Left ventricle myocardium superior (tissue), 1 donor: ENCODE measurements at places on chromosomes 3 and 15.

- peak; percentile 79 for DNase-seq
Observed at GRCh38 chr15:100234158-100235029, 107.4 kb downstream of the ADAMTS17 start.

DNA sequence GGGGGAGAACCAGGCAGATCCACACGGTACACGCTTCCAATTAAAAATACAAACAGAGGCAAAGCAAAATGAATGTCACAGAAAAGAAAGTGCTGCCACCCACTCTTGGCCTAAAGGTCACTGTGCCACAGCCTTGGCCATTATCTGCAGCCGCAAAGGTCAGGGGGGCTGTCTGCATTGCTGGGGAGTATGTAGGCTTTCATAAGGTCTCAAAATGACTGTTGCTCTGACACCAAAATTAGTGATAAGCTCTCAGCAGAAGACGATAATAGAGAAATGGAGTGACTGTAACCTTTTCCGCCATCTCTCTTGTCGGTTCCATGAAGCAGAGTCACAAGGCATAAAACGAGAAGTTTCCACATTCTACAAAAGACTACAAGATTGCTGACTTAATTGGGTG, 374.2 kb upstream of the ICE2 start:
- DNase-seq = no peak

DNA sequence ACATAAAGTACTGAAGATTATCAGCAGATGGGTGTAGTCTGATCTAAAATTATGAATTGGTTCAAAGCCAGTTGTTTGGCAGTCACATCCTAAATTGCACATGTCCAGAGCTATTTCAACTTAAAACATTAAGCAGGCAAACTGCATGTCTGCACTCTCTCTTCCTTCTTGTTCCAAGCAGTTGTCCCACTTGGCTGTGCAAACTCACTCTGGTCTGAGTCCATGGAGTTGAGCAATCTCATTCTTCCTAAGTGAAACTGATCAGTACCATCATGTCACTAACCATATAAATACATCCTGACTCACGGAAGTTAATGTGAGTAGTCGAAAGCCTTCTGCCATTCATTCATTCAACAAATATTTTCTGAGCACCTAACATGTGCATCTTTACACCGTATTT, 353.0 kb downstream of the ROBO1 start:
- no peak for DNase-seq

- DNase-seq = no peak
Observed at GRCh38 chr3:137972396-137972795, 37.6 kb upstream of the CLDN18 start.

DNA sequence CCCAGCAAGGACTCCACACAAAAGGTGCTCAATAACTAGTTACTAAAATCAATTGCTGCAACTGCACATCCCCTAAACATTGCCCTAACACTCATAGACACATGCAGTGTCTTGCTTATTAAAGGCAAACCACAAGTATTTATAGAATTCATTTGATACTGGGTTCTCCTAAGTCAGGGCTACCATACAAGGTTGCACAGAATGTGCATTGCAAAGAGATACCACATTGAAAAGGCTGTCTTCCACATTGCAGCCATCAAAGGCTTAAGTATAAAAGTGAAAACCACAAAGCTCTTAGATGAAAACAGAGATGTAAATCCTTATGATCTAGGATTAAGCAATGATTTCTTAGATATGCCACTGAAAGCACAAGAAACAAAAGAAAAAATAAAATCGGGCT, 33.6 kb upstream of the TOPAZ1 start:
- no peak for DNase-seq

DNA sequence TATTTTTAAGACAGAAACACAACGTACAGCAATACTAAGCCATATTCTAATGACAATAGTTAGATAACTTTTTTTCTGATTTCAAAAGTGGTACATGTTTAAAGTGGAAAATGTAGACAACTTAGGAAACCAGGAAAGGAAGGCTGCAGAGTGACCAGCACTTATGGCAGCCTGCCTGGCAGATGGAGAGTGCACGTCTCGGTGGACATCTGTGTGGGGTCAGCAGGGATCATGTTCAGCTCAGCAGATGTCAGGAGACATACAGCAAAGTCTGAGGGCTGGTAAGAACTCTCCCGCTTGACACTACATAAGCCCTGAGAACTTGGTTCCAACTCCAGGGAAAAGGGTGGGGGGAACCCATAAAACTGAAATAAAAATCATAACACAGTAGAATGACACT, 128.6 kb upstream of the ADPGK start:
- no peak for DNase-seq

- no peak for DNase-seq
Observed at GRCh38 chr15:66937588-66937987, 127.8 kb upstream of the SMAD3 start.

DNA sequence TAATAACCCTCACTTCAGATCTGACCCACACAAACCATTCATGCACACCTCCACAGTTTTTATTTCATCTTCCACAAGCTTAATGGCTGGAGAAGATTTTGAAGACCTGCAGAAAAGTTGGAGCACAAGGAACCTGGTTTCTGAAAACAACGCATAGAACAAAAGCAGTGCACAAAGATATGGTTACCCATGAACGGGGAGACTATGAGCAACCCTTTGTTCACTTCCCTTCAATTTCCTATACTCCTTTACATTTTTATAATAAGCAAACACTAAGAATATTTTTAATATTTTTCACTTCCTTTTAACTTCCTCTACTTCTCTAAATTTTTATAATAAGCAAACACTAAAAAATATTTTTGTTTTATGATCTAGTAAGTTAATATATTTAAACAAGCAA, 103.5 kb upstream of the UBE2E2 start:
- no peak for DNase-seq

GRCh38 chr15:87954793-87955192, 301.7 kb downstream of the NTRK3 start:
- no peak for DNase-seq

DNA sequence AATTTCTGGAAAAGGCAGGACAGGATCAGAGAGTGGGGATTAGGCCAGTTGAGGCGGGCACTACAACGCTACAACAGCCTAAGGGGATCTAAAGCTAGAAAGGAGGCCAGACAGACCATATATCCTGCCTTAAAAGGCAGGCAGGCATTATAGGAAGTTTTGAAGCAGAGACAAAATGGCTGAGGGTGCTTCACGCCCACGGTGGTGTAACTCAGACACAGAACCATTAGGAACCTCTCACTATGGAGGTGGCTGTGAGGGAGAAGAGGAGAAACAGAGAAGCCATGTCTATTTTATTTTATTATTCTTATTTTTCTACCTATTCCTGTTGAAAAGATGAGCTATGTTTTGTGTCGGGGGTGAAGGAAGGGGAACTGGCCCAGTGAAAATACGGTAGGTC, 2.1 kb upstream of the USP4 start:
- DNase-seq = no peak

DNA sequence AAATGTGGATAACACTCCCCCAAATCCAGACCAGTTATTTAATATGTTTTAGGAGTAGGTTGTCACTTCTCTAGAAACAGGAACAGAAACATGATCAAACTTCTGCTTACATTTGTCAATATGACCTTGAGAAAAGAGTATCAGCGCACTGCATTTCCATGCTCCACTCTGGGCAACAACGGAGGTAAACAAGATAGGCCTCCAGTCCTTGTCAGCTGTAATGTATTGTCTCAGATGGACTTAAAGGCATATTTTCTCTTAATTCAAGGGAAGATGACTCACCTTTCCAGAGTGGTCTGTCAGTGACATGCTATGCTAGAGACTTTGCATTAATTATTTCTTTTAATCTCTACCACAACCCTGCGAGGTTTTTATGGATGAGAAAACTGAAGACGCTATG, 51.6 kb upstream of the TCF12 start:
- DNase-seq = no peak

DNA sequence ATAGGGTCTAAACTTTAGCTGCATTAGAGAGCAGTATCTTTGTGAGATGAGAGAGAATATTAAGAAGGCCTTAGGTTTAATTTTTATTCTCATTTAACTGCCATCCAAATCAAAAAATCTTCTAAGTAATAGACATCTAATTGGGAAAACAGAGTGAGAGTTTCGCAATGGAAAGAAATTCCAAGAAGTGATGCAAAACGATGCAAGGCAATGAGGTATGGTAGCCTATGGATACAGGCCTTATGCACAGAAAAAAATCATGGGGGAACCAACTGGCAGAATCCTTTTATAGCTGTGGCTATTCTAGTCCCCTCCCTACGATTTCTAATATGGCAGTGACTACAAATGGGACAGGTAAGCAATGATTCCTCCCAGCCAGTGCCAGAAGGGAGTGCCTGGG, 225.9 kb downstream of the GREM1 start:
- no peak for DNase-seq

- no peak for DNase-seq
Observed at GRCh38 chr3:139746481-139746880, 68.7 kb upstream of the NMNAT3 start.

GRCh38 chr3:138782755-138783154, 52.0 kb downstream of the PIK3CB start:
- DNase-seq = no peak

- DNase-seq = no peak
Observed at GRCh38 chr3:127193341-127193740, 410 bp downstream of the PRR23E start.

DNA sequence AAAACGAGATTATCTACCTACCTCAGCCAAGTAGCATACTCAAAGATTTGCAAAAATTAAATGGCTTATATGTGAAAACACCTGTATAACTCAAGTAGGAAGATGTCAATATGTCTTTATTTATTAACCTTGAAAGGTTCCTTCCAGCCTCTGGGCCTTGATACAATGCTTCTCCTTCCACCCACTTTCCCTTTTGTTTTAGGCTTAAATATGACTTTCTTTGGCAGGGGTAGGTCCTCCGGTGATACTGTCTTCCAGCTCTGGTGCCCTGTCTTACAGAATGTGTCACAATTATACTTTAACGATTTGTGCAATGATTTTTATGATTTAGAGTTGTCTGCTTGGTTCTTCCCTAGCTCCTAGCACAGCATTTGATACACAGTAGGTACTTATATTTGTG, 4.1 kb downstream of the LINS1 start:
- no peak for DNase-seq

GRCh38 chr15:66765478-66766281, 63.6 kb downstream of the SMAD6 start:
- no peak for DNase-seq

DNA sequence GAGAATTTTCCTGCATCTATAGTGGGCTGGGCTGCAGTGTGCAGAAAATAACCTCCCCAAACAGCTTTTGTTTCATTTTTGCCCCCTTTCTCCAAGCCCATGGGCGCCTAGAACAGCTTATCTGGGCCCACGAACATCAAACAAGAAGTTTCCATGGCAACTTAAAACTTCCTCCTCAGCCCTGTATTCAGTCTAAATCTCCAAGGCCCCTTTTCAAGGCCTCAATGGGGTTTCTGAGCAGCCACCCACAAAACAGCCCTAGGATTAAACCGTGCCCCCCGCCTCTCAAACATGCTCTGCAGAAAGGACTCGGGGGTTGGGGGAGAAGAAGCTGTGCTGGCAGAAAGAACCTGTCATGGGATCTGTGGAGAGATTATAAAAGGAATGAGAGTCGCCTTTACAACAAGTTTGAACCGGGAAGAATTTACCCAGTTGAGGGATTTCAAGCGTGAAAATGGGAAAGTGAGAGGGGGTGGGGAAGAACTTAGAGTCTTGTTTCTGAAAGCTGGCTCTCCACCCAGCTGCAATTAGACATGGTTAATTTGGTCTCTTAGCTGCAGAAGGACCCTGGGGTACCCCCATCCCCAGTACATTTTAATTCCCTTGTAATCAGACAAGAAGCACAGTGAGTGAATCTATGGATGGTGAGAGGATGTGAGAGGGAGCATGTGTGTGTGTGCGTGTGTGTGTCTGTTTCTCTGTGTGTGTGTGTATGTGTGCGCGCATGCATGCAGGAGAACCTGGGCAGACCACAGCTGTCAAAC, 4.3 kb upstream of the FAM107A start:
- DNase-seq = no peak

- peak; percentile 46 for DNase-seq
Observed at GRCh38 chr3:134677196-134677986, 26.6 kb upstream of the KY start.

- no peak for DNase-seq
Observed at GRCh38 chr3:127680146-127680661, 7.5 kb downstream of the ABTB1 start.

DNA sequence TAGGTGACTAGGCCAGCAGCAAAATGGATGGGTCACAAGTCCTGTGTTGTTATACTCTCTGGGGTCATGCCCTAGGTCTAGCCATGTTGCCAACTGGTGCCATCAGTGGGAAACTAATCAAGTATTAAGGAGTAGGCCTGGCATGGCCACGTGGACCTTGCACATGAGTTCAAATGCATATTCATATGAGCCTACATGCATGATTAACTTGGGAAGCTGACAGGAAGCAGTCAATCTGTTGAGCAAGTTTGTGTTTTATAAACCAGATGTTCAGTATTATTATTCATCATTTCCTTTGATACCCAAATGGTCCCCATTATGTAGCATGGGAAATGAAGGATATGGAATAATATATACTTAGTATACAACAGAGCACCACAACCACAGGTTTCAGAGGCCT, 95.0 kb downstream of the LRTM1 start:
- no peak for DNase-seq

- DNase-seq = no peak
Observed at GRCh38 chr15:88725305-88726210, 77.7 kb upstream of the ACAN start.

DNA sequence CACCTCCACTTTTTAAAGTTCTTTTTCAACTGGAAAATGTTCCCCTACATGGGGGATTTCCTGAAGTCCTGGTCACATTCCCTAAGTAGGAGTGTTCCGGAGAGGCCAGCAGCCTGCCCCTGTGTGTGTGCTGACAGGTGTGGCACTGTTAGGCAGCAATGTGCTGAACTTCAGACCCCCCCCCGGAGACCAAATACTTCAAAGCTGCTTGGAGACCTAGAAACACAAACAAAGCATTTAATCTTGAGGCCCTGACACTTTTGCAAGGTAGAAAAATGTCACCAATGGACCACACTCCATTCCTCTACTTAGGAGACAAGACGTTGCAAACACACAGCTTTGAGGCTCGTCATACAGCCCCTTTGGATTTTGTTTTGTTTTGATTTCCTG, 259.6 kb upstream of the CTNNB1 start:
- no peak for DNase-seq

DNA sequence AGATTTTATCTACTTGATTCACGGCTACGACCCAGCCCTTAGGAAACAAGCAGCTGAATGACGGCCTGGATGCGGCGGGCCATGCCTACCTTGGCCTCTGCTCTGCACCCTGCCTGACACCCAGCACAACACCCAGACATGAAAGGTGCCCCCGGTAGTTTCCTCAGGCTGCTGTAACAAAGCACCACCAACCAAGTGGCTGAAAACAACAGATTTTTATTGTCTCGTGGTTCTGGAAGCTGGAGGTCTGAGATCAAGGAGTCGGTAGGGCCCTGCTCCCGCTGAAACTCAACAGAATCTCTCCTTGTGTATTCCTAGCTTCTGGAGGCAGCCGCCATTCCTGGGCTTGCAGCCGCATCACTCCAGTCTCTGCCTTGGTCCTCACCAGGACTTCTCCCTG, 111.7 kb downstream of the ADCY5 start:
- no peak for DNase-seq
